Esophagus mucosa (tissue), 1 donor: ENCODE measurements at places on chromosomes 7 and 10. TPM values are rescaled to one million over a fixed set of nuclear protein-coding genes. Genes with fewer than 3 reads are reported as not detected.

DNA sequence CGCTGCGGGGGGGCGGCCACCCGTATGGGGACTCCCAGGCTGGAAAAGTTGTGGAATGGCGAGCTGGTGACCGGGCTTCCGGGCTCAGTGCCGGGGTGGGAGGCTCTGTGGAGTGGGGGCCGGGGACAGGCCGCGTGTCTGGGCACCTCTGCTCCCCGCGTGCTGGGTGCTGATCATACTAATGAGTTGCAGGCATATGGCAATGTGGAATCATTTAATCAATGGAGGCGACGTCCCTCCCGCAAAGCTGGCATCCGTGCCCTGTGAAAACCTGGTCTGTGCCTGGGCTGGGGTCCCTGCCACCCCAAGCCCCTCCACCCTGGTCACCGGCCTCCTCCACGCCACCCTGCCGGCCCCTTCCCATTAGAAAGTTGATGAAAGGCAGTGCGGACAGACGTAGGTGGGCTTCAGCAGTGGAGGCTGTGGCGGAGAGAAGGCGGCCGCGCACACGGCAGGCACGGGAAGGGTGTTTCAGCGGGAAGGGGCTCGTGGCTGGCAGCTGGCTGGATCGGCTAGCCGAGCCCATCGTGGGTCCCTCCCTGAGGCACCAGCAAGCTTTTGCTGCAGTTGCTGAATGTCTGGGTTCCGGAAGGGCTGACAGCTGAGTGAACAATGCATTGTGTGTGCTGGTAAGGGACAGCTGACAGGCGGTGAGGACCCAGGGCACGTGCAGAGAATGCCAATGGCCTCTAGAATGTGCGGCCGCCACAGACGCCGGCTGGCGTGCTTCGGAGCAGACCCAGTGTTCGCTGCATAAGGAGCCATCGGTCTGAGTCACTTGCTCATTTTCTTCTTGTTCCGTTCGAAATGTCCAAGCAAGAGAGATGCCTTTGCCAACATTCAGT is 1.5 kb downstream of the ADGRA1 start:
- ATAC-seq = no peak

DNA sequence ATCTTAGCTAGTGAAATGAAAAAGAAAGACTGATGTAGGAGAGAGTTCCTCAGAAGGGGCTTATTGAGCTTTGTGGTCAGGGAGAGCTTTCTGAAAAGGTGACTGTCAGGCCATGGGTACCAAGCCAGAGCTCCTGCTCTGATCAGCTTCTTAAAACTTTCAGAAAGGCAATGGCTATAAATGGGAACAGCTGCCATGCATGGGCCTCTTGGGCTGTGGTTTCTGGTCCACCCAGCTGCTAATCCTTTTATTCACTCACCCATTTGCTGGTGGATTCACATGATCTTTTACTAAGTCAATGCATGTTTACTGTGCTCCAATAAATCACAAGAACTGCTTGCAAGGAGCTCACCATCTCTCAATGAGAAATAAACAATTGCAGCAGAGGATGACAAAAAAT is 60.1 kb upstream of the ZPBP start:
- no peak for ATAC-seq

DNA sequence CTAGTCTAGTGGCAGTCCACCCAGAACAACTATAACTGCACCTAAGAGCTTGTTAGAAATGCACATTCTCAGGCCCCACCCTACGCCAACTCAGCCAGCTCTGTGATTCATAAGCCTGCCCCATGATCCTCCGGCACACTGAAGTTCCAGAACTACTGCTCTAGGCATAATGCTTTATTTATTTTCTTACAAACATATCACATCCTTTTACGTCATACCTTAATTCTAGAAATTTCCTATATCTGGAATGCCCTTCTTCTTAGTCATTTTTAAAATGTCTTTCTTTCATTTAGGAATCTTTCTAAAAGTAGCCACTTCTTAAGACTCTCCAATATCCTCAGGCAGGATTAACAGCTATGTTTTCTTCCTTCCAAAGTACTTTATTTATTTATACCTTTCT is 480.1 kb downstream of the INHBA start:
- peak; percentile 68 for ATAC-seq

DNA sequence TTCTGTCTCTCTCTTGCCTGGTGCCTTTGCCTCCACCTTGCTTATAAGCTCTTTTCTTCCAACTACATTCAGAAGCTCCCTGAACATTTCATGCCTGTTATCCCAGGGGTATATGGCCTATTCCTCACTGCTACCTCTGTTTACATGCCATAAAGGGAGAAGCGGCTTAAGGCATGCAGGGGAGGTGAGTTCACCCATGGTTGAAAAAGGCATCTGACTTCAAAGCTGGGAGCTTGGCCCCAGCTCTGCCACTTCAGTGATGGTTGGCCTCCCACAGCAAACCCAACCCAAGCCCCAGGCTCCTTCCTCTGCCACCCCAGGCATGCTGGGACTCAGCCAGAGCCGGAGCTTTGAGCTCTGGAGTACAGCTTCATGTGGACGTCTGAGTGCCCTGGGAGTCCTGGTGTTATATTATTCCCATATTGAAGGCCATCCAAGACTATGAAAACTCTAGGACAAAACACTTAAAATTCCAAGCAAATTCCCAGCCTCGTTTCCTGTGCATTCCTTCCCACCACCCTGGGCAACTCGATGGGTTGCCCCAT is 468.6 kb upstream of the ZMIZ1 start:
- no peak for ATAC-seq

GRCh38 chr10:92342796-92343195 is 51.8 kb downstream of the MARCHF5 start:
- peak; percentile 50 for ATAC-seq

DNA sequence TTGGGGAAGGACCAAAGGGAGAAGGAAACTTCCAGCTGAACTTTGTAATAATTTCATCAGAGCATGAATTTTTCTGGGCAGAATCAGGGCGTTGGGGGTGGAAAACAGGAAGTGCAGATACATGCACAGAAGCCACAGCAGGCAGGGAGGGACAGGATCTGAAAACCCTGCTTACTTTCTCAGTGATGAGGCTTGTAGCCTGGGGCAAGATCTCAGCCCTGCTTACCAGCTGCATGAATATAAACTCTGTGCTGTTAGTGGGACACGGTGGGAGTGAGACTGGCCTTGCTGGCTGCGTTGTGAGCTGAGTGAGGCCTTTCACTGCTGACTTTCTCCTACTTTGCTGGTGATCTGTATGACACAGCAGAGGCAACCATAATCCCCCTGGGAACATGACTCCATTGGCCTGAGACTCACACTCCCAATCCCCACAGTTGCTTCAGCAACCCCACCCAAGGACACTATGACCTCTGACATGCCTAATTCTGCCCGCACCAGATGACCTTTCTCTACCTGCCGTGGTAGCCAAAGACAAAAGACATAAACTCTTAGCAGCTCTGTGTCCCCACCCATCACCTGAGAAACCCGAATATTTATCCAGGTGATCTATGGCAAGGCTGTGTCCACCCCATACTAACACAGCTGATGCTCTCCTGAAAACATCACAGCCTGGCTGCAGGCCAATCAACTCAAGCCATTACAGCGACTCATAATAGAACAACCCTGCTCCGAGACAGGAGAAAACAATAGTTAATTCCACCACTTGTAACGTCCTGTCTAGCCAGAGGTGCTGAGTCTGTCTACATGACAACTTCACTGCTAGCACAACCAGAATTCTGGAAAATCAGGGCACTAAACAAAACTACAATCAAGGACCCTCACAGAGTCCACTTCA is 190.7 kb upstream of the CHRM2 start:
- no peak for ATAC-seq

The PCLO gene
- total RNA-seq = 4.4 TPM

DNA sequence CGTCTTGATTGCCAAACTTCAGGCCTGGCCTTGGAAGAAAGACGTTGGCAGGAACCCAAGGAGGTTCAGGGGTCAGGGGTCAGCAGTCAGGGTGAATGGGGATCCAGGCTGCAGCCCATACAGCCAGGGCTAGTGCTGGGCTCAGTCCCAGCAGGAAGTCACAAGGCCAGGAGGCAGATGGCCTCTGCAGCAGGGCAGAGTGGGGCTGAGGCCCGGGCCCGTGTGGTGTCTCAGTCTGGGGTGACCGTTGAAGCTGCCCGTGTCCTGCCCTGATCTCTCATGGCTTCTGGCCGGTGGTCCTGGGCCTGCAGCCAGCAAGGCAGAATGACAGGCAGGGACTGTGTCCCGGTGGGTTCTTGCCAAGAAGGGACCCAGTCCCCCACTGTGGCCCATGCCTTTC is 26.6 kb upstream of the PURB start:
- peak; percentile 45 for ATAC-seq

- ATAC-seq = no peak
Observed at GRCh38 chr7:156185076-156185475, 372.8 kb upstream of the SHH start.

The AEBP1 gene
- total RNA-seq = 6.7 TPM

- no peak for ATAC-seq
Observed at GRCh38 chr7:148721390-148721789, 22.7 kb downstream of the CUL1 start.

DNA sequence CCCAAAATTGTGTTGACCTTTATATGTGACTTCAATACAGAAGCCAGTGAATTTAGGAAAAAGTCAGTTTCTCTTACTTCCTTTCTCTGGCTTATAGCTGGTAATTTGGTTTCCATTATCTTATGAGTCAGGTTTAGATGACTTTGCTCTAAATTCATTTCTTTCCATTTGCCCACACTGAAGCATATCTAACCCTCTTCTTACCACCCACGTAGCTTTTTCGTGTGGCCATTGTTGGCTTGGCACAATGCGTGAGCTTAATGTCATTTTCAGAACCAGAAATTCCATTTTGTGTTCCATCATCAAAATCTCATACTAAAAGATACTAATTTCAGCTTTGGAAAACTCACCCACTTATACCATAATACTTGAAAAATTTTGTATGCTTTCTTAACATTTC is 271.2 kb downstream of the INHBA start:
- ATAC-seq = no peak

GRCh38 chr7:134527979-134528371 is 608 bp downstream of the AKR1B10 start:
- no peak for ATAC-seq

GRCh38 chr10:131137223-131137622 is 174.3 kb downstream of the TCERG1L start:
- no peak for ATAC-seq

DNA sequence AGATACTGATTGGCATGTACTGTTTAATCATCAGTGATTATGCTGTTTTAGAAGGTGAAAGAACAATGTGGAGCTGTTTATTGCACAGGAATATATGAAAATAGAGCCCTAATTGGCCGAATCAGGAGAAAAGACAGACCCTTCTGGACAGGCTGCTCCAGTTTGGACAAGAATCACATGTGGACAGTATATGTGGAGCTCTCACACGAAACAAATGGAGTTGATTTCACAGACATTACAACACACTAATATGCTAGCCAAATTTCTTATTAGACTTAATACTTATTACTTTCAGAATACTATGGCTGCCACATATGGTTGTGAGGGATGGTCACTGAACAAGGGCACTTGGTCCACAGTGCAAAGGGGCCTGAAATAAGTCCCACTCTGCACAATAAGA is 15.5 kb downstream of the TWIST1 start:
- no peak for ATAC-seq

The CAMK2B gene
- total RNA-seq = 1.1 TPM

The THSD7A gene
- total RNA-seq = 1.00 TPM

- ATAC-seq = no peak
Observed at GRCh38 chr7:158830211-158830723, 958 bp upstream of the ESYT2 start.

The COL13A1 gene
- 0.92 TPM for total RNA-seq
